ENCODE measurements at places on chromosomes 4 and X.

- DNase-seq = no peak
Observed at GRCh38 chrX:85024044-85024443, 20.4 kb downstream of the APOOL start.

DNA sequence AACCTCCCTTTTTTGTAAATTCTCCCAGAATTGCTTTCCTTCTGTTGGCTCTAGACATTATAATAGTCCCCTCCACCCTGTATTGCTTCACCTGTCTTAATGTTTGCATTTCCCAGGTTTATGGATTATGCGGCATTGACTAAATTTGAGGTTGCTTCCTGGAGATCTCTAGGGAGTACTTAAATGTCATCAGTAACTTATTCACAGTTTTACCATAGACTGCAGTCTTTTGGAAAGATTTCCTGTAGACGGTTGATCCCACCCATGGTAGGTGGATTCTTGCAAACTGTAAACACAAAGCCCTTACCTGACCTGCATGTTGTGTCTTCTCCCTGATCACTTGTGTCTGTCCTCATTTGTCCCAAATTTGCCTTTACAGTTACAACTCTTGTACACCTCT is 6.2 kb upstream of the NOX1 start:
- no peak for DNase-seq

- no peak for DNase-seq
Observed at GRCh38 chr4:155711556-155711955, 44.9 kb downstream of the GUCY1A1 start.

DNA sequence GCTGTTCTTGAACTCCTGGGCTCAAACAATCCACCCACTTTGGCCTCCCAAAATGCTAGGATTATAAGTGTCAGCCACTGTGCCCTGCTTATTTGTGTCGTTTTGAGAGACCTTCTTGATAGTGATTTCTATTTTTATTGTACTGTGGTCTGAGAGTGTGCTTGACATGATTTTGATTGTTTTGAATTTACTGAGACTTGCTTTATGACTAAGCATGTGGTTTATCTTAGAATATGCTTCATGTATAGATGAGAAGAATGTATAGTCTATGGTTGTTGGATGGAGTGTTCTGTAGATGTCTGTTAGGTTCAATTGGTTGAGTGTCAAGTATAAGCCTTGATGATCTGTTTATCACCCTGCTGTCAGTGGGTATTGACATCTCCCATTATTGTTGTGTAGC is 789.3 kb downstream of the IL1RAPL1 start:
- DNase-seq = no peak

- no peak for DNase-seq
Observed at GRCh38 chr4:138736362-138736761, 279.2 kb upstream of the NOCT start.

DNA sequence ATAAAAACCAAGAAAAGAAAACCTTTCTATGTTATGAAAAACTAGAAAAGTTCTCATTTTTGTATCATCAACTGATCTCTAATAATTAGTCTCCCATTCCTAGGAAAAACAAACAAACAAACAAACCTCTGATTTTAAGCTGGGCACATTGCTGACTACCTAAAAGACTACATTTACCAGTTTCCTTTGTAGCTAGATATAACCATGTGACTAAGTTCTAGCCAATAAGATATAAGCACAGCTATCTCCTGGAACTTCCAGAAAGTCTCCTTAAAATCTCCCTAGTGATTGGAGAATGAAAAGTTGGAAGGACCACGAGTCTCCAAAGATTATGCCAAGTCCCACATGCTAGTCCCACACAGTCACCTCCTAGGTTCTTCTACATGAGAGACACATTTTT is 108.9 kb downstream of the NR3C2 start:
- no peak for DNase-seq

GRCh38 chr4:113977526-113977855 is 2.0 kb downstream of the ARSJ start:
- DNase-seq = no peak

DNA sequence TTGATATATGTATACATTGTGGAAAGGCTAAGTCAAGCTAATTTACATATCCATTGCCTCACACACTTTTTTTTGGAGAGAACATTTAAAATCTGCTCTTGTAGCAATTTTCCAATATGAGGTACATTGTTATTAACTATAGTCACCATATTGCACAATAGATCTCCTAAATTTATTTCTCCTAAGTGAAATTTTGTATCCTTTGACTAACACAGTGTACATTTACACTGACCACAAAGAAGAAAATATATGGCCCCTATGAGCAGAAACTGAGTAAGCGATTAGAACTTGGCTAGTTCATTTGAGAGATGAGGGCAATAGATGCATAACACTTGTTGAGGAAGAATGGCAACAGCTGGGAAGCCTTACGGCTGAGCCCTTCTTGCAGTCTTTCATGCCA is 20.3 kb upstream of the GUCY1B1 start:
- no peak for DNase-seq

GRCh38 chr4:23260511-23260910 is 567.8 kb downstream of the GBA3 start:
- DNase-seq = no peak
